ENCODE measurements at places on chromosomes 13 and 19. TPM values are rescaled to one million over a fixed set of nuclear protein-coding genes. Genes with fewer than 3 reads are reported as not detected.
A peak's percentile ranks its signal among the peaks of the same experiment; 100 is the strongest.

GRCh38 chr13:39779337-39780265, 124.1 kb downstream of the COG6 start:
- H3K36me3 ChIP-seq = no peaks in the 10 kb centered on the region
- no peak overlapping the region for H3K4me3 ChIP-seq
- no peak for DNase-seq
- no peaks in the 10 kb centered on the region for H3K27me3 ChIP-seq
- no peak overlapping the region for H3K27ac ChIP-seq

- no peak for DNase-seq
- peaks cover 6% of the 10 kb centered on the region for H3K36me3 ChIP-seq
- no peak overlapping the region for H3K27ac ChIP-seq
- no peaks in the 10 kb centered on the region for H3K27me3 ChIP-seq
- H3K4me1 ChIP-seq = peaks cover 6% of the 10 kb centered on the region
Observed at GRCh38 chr19:45125360-45125759, 32.4 kb downstream of the PPP1R37 start.

- H3K27ac ChIP-seq = no peak overlapping the region
- no peaks in the 10 kb centered on the region for H3K4me1 ChIP-seq
- H3K27me3 ChIP-seq = no peaks in the 10 kb centered on the region
Observed at GRCh38 chr19:33156334-33156733, 24.4 kb downstream of the WDR88 start.

The CCDC124 gene
- 122 TPM for total RNA-seq

DNA sequence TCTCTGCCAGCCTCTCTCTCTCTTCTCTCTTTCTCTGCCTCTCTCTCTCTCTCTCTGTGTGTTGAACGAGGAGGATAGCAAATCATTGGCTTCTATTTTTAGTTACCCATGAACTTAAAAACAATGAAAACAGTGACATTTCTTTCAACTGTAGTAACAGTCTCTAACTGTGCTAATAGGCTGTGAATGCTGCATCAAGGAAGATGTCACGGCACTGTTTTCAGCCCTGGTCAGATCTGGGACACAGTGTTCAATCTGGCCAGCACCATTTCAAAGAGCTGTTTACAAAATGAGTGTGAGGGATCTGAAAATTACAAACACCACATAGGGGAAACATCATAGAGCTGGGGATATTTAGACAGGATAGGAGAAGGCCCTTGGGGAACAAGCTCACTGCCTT, 717.0 kb downstream of the FGF9 start:
- H3K4me1 ChIP-seq = no peaks in the 10 kb centered on the region
- H3K27me3 ChIP-seq = no peaks in the 10 kb centered on the region
- H3K4me3 ChIP-seq = no peak overlapping the region
- no peak overlapping the region for H3K27ac ChIP-seq
- peaks cover 5% of the 10 kb centered on the region for H3K36me3 ChIP-seq

DNA sequence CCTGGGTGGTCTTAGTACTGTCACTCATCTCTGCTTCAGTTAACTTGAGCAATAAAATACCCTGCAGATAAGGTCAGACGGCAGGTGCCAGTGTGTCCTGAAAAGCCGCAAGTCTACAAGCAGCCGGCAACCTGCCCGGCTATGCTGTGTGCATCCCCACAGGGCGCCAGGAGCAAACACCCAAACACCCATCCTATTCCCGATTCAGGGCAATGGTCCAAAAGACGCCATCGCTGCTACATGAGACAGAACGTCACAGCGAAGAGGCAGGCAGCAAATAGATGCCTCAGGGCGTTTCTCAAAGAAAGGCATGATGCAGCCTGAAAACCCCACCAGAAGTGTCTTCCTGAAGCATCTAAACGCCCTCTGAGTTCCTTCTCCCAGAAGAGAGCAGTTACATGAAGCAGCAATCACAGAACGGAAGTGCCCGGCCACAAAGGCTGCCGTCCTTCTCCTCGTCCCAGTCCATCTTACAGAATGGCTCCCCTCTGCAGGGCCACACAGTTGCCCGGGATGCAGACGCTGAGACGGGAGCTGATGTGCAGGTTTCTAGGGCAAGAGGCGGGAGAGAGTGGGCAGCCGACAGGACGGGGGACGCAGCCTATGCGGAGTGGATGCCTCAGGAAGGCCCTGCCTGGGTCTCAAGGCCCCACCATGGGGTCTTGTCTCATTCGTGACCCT, 35.1 kb downstream of the RASA3 start:
- no peak overlapping the region for H3K27ac ChIP-seq
- no peak for DNase-seq
- no peaks in the 10 kb centered on the region for H3K36me3 ChIP-seq
- peaks cover 9% of the 10 kb centered on the region for H3K4me1 ChIP-seq
- no peak overlapping the region for H3K4me3 ChIP-seq
- no peaks in the 10 kb centered on the region for H3K27me3 ChIP-seq

- no peak overlapping the region for H3K4me3 ChIP-seq
- H3K4me1 ChIP-seq = no peaks in the 10 kb centered on the region
- H3K27ac ChIP-seq = no peak overlapping the region
- peaks cover 30% of the 10 kb centered on the region for H3K36me3 ChIP-seq
- no peak for DNase-seq
Observed at GRCh38 chr19:45298264-45298663, 24.4 kb downstream of the CKM start.

DNA sequence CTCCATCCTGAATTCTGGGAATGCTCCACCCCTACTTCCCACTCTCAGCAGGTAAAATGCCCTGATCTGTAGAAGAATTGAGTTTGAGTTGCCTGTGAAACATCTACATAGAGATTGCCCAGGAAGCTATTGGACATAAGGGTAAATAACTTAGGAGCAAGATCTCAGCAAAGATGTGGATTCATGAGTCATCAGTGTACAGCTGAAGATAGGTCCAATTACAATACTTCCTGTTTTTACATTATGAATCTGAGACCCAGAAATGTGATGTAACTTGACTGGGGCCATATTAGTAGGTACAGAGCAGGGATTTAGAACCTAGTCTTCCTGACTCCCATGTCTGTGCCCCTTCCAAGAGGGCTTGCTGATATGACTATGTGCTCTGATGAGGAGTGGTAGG, 79.4 kb upstream of the FNDC3A start:
- peak; percentile 55 for DNase-seq
- no peaks in the 10 kb centered on the region for H3K27me3 ChIP-seq
- peaks cover 11% of the 10 kb centered on the region for H3K4me1 ChIP-seq
- no peak overlapping the region for H3K27ac ChIP-seq
- H3K36me3 ChIP-seq = no peaks in the 10 kb centered on the region

The POLR1D gene
- total RNA-seq = 123 TPM

The C19orf73 gene
- total RNA-seq = 3.2 TPM

DNA sequence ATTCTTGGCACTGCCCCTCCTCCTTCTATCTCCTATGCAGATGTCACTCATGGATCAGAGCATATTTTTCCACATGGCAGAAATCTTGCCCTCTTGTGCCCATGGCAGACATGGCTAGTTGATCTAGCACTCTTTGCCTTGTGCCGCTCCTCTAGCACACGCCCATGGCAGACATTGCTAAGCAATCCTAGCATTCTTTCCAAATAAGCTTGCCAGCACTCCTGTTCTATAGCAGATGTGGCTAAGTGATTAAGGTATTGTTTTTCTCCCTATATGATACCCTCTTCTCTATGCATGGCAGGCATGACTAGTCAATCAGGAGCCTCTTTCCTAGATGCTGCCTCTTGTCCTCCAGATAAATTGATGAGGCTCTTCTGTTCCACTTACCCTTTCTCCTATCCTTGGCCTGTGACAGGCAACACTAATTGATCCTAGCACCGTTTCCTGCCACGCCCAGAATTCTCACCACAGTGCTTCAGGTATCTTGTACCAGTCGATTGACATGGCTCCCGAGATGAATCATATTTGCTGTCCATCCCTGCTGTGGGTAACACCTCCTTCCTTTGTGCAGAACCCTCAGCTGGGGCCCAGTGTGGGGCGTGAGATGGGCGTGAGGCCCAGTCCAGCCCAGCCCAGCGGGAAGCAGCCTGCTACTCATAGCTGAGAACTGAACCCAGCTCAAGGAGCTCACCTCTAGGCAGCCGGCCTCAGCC, 26.9 kb downstream of the TMED1 start:
- peaks cover 15% of the 10 kb centered on the region for H3K4me1 ChIP-seq
- DNase-seq = peak; percentile 93
- H3K36me3 ChIP-seq = peaks cover 38% of the 10 kb centered on the region
- H3K4me3 ChIP-seq = peak overlapping the region; percentile 15

- no peak overlapping the region for H3K4me3 ChIP-seq
- peaks cover under 1% of the 10 kb centered on the region for H3K27me3 ChIP-seq
- peaks cover 9% of the 10 kb centered on the region for H3K36me3 ChIP-seq
- DNase-seq = no peak
Observed at GRCh38 chr19:49890349-49891311, 6.1 kb downstream of the IL4I1 start.

The LILRA2 gene
- not detected for total RNA-seq

- H3K27ac ChIP-seq = no peak overlapping the region
- H3K27me3 ChIP-seq = no peaks in the 10 kb centered on the region
- H3K4me3 ChIP-seq = no peak overlapping the region
- H3K36me3 ChIP-seq = no peaks in the 10 kb centered on the region
- H3K4me1 ChIP-seq = peaks cover 5% of the 10 kb centered on the region
Observed at GRCh38 chr19:7013678-7014077, 7.6 kb downstream of the MBD3L2B start.

- H3K27me3 ChIP-seq = peaks cover 47% of the 10 kb centered on the region
- H3K4me1 ChIP-seq = no peaks in the 10 kb centered on the region
- H3K36me3 ChIP-seq = no peaks in the 10 kb centered on the region
- peak; percentile 34 for DNase-seq
- H3K27ac ChIP-seq = no peak overlapping the region
Observed at GRCh38 chr13:45728759-45729158, 26.6 kb downstream of the CBY2 start.

DNA sequence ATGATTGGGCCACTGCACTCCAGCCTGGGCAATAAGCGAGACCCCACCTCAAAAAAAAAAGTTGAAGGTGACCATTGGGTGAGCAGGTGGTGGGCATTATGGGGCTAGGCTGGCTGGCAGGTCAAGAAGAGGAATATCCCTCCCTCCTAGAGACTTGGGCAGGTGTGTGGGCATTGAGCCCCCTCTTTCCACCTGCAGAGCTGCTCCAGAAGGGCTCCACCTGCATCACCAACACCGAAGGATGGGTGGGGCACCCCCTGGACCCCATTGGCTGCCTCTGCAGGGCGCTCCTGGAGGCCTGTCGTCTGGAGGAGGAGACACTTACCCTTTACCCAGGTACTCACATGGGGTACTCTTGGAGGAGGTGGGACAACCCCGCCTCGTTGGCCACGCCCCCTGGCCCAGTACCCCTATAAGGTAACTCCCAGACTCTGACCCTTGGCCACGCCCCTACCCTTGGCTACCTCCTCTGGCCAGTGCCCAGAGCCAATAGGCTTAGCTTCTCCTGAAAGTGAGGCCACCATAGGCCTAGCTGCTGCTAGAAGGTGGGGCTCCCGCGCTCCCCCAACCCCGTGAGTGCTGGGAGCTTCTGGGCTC, 21.9 kb downstream of the ZSWIM4 start:
- H3K27me3 ChIP-seq = no peaks in the 10 kb centered on the region
- H3K27ac ChIP-seq = no peak overlapping the region
- H3K4me1 ChIP-seq = peaks cover 11% of the 10 kb centered on the region
- DNase-seq = no peak
- no peak overlapping the region for H3K4me3 ChIP-seq

The MCEMP1 gene
- 0.44 TPM for total RNA-seq

The DMKN gene
- total RNA-seq = 90.7 TPM

The ATP4B gene
- not detected for total RNA-seq

DNA sequence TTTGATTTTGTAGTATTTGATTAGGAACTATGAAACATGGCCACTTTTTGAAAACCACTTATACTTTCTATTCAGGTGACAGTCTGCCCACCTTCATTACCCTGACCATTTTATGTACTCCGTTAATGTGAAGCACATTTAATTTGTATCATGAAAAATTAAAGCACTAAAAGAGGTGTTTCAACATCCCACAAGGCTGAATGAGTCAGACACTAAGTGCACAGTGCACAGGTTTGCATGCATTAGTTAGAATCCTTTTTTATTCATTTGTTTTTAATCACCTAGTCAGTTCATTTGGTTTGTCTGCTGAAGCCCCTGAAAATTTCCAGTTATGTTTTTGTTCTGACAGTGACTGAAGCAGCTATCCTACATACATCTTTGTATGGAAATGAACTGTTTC, 271.0 kb downstream of the SLITRK5 start:
- no peak overlapping the region for H3K27ac ChIP-seq
- H3K27me3 ChIP-seq = no peaks in the 10 kb centered on the region
- no peak overlapping the region for H3K4me3 ChIP-seq
- H3K4me1 ChIP-seq = peaks cover 18% of the 10 kb centered on the region
- peak; percentile 40 for DNase-seq

The C3 gene
- total RNA-seq = 842 TPM

DNA sequence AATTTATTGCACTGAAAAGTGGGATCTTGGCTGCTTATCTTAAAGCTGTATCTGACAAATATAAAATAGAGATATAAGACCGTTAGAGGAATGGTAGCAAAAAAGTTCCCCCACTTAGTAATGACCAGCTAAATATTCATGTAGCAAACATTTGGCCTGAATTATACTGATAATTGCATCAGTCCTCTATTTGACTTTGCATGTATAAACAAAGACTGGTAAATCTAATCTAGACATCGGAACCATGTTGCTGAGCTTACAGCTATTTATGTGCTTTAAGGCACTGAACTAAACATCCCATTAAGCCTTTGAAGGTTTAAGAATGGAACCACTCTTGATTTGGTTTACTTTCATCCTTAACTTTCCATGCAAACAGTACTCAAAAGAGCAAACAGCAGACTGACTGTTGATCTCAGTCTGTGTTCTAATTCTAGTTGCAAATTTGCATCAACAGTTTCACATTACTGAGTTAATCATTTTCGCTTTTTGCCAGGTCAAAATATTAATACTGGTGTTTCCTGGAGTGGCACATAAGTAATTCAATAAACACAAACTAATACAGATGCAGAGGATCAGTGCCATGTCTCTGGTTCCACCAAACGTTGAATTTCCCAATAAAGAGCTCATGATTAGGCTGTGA, 203.5 kb upstream of the HTR2A start:
- H3K4me1 ChIP-seq = no peaks in the 10 kb centered on the region
- no peak overlapping the region for H3K4me3 ChIP-seq
- H3K27ac ChIP-seq = no peak overlapping the region
- no peak for DNase-seq
- no peaks in the 10 kb centered on the region for H3K27me3 ChIP-seq
- no peaks in the 10 kb centered on the region for H3K36me3 ChIP-seq

GRCh38 chr19:58009666-58010301, 7.2 kb upstream of the ZNF606 start:
- DNase-seq = peak; percentile 72
- peaks cover 4% of the 10 kb centered on the region for H3K36me3 ChIP-seq
- no peaks in the 10 kb centered on the region for H3K27me3 ChIP-seq
- peak overlapping the region; percentile 58 for H3K4me3 ChIP-seq
- H3K4me1 ChIP-seq = no peaks in the 10 kb centered on the region

The RNF113B gene
- not detected for total RNA-seq

GRCh38 chr13:113302986-113303385, 5.9 kb downstream of the LAMP1 start:
- H3K36me3 ChIP-seq = peaks cover 17% of the 10 kb centered on the region
- no peak overlapping the region for H3K27ac ChIP-seq
- DNase-seq = no peak
- H3K27me3 ChIP-seq = no peaks in the 10 kb centered on the region
- H3K4me1 ChIP-seq = peaks cover 16% of the 10 kb centered on the region
- H3K4me3 ChIP-seq = no peak overlapping the region

- H3K27me3 ChIP-seq = no peaks in the 10 kb centered on the region
- DNase-seq = peak; percentile 95
- H3K27ac ChIP-seq = peak within 1 kb of the TSS; percentile 70
- H3K36me3 ChIP-seq = peaks cover 29% of the 10 kb centered on the region
Observed at GRCh38 chr19:57240311-57241090, at the start of gene ZNF805. Gene ZNF805 (plus strand): TSS chr19:57240632. CDS start chr19:57240892, 260 bp downstream.

- H3K27me3 ChIP-seq = peaks cover 10% of the 10 kb centered on the region
- no peak overlapping the region for H3K4me3 ChIP-seq
- no peak overlapping the region for H3K27ac ChIP-seq
- no peak for DNase-seq
Observed at GRCh38 chr19:29872224-29872731, 60.5 kb downstream of the CCNE1 start.

All from MCF 10A (cell line).